ENCODE measurements at places on chromosomes 7 and 10.

- no peak for DNase-seq
Measured at GRCh38 chr7:67716729-67717128, 720.1 kb downstream of the TYW1 start.

GRCh38 chr10:21257919-21258318 lies 267.6 kb downstream of the SKIDA1 start:
- DNase-seq = no peak

GRCh38 chr10:33152146-33152545 lies 182.3 kb downstream of the NRP1 start:
- DNase-seq = no peak

GRCh38 chr10:91604553-91605534 lies 28.0 kb downstream of the PPP1R3C start:
- no peak for DNase-seq

- no peak for DNase-seq
Measured at GRCh38 chr10:112952282-112953173, 2.5 kb downstream of the TCF7L2 start.

DNA sequence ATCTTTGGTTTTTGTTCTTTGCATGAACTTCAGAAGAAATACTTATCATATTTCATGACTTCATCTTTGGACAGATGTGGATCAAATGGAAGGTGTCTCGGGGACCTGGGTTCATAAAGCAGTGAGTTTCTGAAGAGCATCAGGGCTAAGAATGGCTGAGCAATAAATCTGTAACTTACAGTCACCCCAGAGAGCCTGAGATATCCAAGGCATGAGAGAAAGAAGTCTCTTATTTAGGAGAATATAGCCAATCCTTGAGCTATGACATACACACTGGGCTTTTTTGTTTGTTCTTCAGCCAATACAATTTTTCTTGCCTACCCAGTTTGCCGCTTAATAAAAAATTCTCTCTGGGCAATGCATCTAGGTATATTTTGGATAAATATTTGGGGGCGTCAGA lies 252.6 kb upstream of the INHBA start:
- DNase-seq = no peak

GRCh38 chr7:100089458-100090196 lies 858 bp downstream of the COPS6 start:
- DNase-seq = no peak

GRCh38 chr7:11579141-11579540 lies 252.9 kb downstream of the THSD7A start:
- DNase-seq = no peak

- no peak for DNase-seq
Measured at GRCh38 chr10:8156918-8157317, 102.4 kb downstream of the GATA3 start.

DNA sequence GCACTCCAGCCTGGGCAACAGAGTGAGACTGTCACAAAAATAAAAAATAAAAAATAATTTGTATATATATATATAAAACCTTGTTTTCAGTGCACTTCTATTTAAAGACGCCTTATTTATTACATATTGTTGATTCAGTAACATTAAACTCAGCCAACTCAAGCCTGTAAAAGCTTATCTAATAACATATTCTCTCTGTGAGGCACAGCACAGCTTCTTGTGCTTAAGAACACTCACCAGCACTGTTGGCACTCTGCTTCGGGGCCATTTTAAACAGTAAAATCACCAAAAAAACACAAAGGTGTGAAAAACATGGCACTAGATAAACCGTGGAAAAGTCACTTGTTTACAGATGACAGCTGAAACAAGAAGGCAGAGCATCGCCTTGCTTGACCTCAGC lies 89.0 kb upstream of the C10orf90 start:
- no peak for DNase-seq

GRCh38 chr10:111039522-111039921 lies 37.3 kb upstream of the ADRA2A start:
- DNase-seq = no peak

DNA sequence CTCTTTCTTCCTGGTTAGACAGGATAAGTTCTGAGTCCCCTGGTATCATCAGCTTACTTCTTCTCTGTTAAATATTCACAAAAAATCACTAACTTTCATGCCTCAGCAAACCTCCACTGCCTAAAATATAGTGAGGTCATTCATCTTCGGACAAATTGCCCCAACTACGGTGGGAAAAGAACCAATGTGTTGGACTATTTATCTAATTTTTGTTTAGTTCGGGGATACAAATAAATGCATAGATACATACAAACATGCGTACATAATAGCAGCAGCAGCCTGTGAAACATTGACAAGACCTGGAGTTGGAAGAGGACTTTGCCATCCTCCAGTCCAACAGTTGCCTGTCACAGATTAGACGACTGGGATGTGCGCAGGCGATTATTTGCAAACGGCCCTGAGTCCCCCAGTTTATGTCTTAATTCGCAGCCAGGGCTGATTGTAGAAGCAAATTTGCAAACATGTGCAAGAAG lies 51.5 kb downstream of the EGFR start:
- no peak for DNase-seq

DNA sequence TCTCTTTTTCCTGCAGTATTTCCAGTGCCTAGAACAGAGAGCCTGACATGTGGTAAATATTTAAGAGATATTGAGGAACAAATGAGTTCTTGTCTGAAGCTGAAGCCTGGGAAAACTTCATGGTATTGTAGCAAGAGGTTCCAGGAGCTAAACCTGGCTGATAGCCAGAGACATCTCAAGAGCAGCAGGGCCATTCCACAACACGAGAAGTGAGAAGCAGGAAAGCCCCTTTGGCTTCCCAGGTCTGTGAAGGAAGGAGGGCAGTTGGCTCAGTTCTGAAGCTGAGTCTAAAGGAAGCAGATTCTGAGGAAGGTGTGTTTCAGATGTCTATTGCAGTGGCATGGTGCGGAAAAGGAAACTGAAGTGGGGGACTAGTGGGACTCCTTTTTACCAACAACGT lies 63.8 kb upstream of the FAM204A start:
- DNase-seq = no peak

DNA sequence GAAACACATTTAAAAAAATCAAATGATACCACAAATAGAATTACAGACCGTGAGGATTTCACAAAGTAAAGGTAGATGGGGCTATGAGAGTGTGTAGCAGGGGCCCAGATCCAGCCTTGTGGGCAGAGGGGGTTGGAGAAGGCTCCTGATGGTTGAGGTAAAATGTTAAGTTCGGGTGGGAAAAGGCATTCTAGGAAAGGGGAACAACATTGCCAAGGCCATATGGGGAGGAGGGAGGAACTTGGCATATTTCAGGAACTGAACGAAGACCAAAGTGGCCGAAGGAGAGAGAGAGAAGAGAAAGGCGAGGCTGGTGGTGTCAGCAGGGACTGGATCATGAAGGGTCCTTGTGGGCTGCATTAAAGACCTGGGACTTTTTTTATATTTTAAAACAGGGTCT lies 98.9 kb downstream of the CARD11 start:
- DNase-seq = no peak

DNA sequence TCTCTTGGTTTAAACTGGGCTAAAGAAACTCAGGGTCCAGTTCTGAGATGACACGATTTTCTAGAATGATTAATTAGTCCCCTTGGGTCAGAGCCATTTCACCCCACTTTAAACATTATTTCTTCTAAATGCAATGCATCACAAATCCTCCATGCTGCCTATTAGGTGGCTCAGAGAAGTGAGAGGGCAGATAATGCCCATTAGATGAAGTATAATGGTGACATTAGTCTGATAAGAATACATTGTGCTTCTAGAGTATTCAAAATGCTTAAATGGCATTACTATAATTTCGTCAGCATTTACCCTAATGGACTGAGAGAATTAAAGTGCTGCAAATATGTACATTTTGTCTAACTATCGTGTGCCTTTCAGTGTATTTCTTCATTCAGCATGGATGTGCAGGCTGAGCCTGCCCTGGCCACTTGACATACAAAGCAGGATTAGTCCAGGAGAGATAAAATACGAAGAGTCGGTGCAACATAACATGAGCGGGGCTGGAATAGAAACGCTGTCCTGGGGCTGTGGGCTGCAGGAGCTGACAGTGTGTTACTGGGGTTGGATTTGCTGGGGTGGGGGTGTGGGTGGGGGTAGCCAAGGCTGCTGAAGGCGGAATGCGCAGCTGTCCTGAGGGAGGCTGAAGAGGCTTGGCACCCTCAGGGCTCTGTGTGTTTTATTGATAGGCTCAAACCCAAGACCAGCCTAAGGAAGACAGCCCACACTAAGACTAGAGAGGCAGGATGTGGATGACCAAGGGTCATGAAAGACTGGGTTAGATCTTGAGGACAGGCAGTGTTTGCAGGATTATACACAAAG lies 52.8 kb upstream of the KLF6 start:
- no peak for DNase-seq

DNA sequence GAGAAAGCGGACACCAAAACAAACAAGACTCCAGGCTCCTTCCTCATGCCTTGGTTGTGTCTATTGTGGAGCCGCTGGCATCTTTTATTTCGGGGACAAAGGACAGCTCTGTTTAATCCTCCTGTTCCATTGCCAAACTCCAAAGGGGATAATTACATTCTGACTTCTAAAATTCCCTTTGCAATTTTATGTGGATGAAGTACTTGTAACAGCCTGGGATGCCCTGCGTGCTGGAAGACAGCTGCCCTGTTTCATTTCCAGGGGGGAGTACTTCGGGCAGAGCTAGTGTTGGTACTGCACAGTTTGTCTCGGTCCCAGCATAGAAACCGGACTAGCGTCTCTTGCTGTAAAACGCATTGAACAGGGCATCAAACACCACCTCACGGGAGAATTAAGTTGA lies 90.9 kb downstream of the BAMBI start:
- DNase-seq = no peak

- no peak for DNase-seq
Measured at GRCh38 chr7:142760071-142760642, 10.6 kb upstream of the PRSS2 start.

DNA sequence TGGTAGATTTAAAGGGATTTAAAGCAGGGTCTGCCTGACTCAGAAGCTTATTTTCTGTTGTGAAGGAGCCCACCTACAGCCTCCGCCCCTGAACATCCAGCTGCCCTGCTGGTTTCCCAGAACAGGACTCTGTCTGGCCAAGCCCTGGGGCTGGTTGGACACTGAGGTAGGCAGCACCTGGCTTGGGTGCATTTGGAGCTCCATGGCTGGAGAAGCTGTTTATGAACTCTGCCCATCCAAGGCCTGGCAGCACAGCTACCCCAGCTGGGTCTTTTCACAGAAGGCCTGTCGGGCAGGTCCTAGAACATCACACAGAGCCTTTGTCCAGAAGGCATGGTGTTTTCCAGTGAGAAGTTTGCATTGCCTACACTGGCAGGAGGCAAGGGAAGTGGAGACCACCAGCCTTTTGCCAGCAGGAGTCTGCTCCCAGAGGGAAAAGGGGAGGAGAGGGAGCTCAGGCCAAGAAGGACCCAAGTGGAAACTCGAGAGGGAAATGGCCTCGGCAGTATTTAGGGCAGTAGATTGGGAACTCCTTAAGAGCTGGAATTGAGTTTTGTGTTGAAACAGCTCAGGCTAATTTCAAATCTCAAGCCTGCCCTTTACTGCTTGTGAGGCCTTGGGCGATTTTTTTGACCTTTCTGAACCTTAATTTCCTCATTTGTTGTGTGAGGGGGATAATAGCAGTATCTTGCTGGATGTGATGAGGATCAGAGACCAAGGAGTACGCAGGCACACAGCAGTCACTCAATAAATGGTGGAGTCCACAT lies 12.3 kb upstream of the PDCD4 start:
- DNase-seq = no peak

GRCh38 chr7:144508702-144509101 lies 105.2 kb upstream of the NOBOX start:
- no peak for DNase-seq

DNA sequence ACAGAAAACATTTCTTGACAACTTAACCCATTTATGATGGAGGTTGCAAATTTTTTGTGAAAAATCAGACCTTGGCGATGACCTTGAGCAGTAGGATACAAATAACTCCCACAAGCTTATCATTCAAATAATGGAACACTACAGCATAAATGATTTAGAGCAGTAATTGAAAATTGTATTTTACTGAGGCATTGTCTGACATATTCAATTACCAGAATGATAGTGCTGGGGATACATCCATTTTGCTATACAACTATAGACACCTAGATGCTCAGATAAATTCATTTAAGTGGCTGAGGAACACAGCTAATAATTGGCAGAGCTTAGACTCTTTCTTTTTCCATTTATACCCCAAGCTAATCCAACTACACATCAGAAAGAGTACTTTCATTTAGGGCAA lies 18.9 kb downstream of the TWIST1 start:
- no peak for DNase-seq

DNA sequence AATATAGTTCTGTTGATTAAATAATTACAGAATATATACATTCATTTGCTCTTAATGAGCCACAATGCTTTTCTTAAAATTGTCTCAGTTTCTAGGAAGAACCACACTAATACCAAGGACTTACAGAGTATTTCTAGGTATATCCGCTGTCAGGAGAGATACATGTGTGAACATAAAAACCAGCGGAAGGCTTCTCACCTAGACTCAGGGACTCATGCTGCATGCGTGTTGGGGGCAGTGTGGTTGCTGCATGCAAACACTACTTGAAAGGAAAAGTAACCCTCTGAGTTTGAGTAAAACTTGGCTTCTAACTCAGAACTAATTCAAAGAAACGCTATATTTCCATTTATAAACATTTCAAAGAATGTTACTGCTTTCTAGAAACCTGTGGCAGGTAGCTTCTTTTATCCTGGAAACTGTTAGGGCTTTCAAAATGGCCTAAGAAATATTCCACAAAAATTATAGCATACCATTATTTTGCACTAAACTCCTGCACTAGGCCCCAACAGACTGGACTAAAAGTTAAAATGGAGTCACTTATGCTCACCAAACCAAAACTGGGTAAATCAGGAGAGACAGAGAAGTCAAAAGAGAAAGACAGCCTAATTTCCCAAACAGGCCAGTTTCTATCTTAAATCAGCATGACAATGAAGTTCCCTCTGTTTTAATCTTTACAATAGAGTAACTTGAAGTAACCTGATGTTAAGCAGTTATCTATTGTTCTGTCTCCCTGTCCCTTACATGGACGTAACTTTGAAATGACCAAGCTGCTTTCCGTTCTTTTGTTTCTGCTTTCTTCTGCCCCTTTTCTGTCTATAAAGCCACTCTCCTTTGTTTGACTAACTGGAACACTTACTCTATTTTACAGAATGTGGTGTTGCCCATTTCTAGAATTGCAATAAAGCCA lies 95.2 kb upstream of the FAM133B start:
- no peak for DNase-seq

DNA sequence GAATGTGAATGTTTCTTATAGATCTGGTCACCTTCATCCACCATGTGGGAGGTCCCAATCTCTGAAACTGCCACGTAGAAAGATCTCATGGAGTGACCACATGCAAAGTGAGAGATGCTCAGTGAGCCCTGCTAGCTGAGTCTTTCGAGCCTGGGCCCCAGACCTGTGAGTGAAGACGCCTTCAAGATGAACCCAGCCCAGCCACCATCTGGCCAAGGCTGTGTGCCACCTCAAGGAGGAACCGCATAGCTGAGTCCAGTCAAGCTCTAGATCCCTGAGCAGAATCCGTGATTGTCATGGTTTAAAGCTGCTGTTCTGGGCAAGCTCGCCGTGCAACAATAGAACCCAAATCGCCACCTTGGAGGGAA lies 20.2 kb upstream of the PPIF start:
- DNase-seq = no peak

Measured in GM04504 (cell line).